Ascending aorta (tissue), 2 donors: ENCODE measurements at places on chromosomes 1 and 21. TPM values are rescaled to one million over a fixed set of nuclear protein-coding genes. Genes with fewer than 3 reads are reported as not detected.

Gene ITGB2
- 65.5 TPM for total RNA-seq

Gene SYDE2
- 0.43 TPM for total RNA-seq

Gene PTGFR
- 0.85 TPM for total RNA-seq

Gene UTS2
- total RNA-seq = not detected

Gene LCE1B
- total RNA-seq = not detected

Gene PSMB4
- total RNA-seq = 320 TPM

Gene TRIM45
- 1.9 TPM for total RNA-seq

Gene MUTYH
- total RNA-seq = 1.8 TPM

Gene SLAMF7
- not detected for total RNA-seq
